Stimulated activated CD4-positive, alpha-beta T cell treated with anti-CD3 and anti-CD28 coated beads, Interleukin-1b, Interleukin-23, amount 100 ng/mL, for 24 hours (primary cell): ENCODE measurements at places on chromosomes 6 and 20.
A peak's percentile ranks its signal among the peaks of the same experiment; 100 is the strongest.

- peak; percentile 28 for DNase-seq
Measured at GRCh38 chr6:148177589-148178233, 164.9 kb upstream of the SASH1 start.

DNA sequence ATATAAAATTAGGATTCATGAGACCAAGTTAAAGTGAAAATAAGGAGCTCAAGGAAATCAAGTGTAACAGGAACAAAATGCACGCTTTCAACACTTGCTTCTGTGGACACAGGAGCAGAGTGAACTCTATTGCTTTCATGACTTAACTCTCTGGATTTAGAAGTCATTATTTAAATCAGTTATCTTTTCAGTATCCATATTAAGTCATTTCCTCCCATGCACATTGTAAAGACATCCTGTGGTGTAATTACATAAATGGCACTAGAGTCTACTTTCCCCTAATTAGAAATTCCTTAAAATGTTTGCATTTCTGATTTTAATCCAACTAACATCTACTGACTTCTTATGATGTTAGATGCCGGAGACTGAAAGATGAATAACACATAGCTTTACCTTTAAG is 88.0 kb downstream of the INSM1 start:
- no peak for DNase-seq

DNA sequence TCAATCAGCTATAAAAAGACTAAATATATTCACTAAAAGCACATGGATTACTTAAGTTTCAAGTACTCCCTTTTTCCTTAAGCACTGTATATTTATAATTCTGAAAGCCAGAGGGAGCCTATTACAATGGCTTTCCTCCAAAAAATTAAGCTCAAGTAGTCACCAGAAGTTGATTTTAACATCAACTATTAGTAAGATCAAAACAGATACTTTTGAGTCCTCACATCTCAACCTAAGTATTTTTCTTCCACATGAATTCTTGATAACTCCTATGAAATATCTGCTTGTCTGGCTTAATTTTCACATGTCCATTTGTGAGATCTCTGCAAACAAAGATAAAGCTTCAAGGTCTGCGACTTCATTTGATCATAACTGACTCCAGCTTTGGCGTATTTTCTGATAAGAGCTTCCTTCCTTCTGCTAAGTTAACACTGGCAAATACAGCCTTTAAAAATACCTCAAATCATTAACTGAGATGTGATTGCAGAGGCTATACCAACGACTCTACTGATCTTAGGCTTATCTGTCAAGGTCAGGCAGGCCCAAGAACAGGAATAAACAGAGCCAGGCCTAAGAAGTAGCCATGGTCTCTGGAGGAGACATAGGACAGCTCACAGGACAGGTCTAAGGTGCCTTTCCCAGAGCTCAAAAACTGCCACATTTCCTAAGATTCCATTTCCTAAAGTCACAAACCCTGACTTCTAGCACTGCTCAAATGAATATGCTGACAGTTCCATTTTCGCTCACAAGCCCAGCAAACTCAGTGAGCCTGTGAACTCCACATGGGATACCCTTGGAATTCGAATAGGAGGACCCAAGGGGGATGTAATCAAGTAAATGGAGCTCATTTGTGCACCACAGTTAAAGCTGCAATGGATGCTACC is 10.0 kb downstream of the SNX5 start:
- DNase-seq, result no peak

DNA sequence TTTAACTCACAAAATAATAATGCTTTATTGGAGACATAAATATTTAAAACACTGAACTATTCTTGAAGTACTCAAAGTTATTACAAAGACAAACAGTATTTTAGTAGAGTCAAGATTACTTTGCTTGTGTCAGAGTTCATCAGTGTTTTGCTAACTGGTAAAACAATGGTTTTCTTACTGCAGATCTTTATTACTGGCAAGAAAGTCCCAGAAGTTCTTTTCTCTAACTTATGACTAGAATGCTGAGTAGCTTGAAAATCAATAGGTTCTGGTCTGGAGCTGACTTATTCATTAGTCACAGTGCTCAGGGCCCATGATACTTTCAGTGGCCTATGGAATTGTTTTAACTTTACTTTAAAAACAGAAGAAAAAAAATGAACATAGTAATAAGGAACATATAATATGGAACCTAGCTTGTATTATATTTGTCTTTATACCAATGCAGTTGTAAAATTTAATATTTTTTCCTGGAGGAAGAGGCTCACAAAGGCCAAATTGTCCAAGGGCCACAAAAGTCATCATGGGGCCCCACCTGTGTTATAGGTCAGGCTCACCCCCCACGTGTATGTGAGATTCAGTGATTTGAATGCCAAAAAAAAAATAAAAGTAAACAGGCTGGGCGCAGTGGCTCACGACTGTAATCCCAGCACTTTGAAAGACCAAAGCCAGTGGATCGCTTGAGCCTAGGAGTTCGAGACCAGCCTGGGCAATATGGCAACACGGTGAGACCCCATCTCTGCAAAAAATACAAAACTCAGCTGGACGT is 53.3 kb downstream of the PLEKHG1 start:
- DNase-seq, result no peak

GRCh38 chr20:59346061-59346460 is 45.6 kb downstream of the EDN3 start:
- no peak for DNase-seq

DNA sequence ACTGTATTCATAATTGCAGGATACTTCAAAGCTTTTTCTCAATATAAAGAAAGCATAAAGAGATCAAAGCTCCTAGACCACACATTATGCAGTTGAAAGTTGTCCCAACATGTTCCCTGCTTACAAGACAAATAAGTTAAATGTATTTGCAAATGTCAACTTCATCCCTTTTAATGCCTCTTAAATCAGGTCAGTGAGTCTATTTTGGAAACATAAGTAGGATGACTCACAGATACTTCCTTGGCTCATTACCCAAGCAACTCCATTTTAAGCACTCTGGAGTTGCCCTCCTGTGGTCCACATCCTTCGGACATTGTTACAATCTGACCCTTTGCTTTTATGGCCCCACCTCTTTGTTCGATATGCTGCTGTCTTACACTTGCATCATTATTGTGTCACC is 162.0 kb downstream of the FAXC start:
- DNase-seq, result no peak

DNA sequence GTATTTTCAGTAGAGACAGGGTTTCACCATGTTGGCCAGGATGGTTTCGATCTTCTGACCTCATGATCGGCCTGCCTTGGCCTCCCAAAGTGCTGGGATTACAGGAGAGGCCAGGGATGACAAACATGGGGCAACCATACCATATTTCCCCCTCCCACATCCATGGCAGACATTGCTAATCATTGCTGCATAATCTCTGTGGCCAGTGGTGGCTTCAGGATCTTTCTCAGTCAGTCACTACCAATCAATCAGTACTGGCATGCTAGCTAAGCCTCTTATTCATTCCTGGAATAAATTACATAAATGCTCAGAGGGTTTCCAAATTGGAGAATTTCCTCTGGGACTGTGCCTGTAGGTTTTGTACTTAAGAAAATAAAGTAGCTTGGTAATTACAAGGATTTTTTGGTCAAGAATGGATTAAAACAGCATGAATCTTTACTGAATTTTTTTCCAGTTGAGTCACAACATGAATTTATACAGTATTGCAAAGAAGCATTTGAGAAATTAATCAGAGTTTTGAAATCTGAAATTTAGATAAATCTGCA is 138.1 kb downstream of the FNDC1 start:
- DNase-seq, result no peak

GRCh38 chr20:50138120-50138478 is 15.4 kb downstream of the PEDS1 start:
- no peak for DNase-seq

- no peak for DNase-seq
Measured at GRCh38 chr6:119834418-119834817, 484.9 kb upstream of the MAN1A1 start.

DNA sequence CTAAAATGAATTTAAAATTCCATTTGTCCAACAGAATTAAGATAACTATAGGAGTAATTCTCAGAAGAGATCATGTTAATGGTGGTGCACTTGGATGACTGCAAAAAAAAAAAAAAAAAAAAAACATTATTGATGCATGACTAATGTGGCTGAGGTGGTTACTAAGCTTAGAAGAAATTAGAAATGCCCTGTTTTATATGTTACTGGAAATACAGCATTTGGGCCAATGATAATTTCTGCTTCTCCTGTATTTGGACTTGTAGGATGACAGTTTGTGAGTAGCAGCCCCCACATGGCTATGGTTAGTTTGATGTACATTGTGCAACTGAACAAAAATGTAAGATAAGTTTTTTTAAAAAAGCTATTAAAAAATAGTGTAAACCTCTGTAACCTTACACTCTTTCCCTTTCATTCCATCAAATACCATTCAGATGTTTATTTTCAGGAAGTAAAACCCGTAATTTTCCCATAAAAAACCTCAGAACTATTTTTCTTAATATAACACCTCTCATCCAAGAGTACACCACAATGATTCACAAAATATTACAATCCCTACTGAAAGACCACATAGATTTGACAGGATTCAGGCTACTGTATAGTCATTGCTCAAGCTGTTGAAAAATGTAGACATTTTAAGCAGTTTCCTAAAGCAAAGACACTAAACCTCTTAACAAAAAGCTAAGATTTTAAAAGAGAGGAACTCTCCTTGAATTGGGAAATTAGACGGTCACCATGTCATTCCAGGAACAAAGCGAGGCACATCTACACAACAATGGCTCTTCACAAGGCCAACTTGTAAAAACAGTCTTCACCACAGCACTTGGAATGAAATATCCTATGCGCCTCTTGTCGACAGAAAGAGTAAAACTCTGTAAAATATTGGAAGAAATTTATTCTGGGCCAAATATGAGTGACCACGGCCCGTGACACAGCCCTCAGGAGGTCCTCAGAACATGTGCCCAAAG is 83.0 kb downstream of the WDR27 start:
- no peak for DNase-seq
